ENCODE measurements at places on chromosomes 4 and X.
A peak's percentile ranks its signal among the peaks of the same experiment; 100 is the strongest.

DNA sequence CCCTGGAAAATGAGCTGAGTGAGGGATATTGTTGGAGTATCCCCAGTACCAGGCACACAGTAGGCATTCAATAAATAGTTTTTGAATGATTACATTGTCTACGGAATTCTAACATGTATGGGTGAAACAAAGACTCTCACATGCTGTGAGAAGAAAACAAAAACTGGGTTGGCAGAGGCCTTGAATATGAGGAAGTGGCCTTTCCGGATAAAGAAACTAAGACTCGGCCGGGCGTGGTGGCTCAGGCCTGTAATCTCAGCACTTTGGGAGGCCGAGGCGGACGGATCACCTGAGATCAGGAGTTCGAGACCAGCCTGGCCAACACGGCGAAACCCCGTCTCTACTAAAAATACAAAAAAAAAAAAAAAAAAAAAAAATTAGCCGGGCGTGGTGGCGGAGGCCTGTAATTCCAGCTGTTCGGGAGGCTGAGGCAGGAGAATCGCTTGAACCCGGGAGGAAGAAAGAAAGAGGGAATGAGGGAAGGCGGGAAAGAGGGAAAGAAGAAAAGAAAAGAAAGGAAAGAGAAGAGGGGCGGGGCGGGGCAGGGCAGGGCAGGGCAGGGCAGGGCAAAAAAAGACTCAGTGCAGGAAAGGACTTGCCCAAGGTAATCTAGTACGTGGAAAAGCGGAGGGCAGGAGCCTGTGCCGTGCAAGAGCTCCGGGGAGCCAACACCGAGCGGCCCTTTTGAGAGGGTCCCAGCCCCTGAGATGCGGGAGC, 689 bp upstream of the TMA16 start:
- DNase-seq = no peak

DNA sequence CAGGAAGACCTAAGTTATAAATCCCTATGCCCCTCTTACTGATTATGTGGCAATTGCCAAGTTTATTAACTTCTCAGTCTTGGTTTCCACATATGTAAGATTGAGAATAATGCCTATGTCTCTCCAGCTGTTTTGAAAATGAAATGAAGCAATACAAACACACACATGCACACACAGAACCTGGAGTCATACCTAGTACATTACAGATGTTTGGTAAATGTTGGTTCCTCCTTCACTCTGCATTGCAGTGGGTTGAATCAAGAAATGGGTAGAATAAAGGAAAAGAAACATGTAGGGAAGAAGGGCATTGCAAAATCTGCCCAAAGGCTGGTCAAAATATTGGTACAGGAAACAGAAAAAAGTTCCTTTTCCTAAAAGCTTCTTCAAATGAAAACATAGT, 309.9 kb upstream of the EMCN start:
- no peak for DNase-seq

DNA sequence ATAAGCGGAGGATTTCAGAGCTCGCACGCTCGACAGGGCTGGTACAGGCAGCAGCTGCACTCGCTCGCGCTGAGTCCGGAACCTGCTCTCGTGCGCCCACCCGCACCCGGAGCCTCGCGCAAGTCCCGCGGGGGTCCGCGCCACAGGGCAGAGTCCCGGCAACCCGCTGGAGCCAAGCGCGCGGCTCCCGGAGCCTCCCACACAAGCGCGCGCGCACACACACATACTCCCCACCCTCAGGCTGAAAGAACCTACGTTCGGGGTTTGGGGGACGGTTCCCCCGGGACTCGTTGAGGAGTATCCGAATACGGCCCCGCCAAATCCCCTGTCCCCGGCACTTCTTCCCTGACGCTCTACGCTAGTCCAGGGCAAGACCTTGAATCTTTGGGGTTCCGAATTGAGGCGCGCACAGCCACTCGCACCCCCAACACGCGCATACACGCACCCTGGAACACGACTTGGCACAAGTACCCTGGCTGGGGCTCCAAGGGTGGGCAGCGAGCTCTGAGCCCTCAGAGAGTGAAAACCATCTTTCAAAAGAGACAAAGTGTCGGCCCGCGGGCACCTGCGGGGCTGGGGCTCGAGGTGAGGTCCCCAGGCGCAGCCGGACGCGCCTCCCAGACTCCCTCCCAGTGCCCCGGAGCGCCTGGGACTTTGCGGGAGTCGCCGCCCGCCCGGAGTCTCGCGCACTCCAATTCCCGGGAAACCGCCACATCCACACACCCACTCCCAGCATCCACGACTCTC, 952 bp downstream of the ANOS1 start:
- no peak for DNase-seq

GRCh38 chr4:178306565-178306964, 864.3 kb upstream of the AGA start:
- DNase-seq = no peak

- DNase-seq = peak; percentile 84
Measured at GRCh38 chr4:147772459-147772969, 40.6 kb downstream of the ARHGAP10 start.
